A549 treated with Mapracorat at 1 μM for 4 hours (cell line): ENCODE measurements at places on chromosomes 13 and 19. TPM values are rescaled to one million over a fixed set of nuclear protein-coding genes. Genes with fewer than 3 reads are reported as not detected.

The ACER1 gene
- not detected in 5 replicates for total RNA-seq

The AKT1S1 gene
- 67.2 to 121 TPM (median 103 TPM) in 5 replicates for total RNA-seq

The CD37 gene
- not detected in 5 replicates for total RNA-seq

The SPATA13 gene
- total RNA-seq = 6.7 to 10.0 TPM (median 7.7 TPM) in 5 replicates

The UPK1A gene
- total RNA-seq = 0.72 to 1.1 TPM (median 0.94 TPM) in 5 replicates

The PCDH9 gene
- 5.2 to 6.9 TPM (median 6.4 TPM) in 5 replicates for total RNA-seq

The UBE2L5 gene
- total RNA-seq = not detected in 5 replicates

The ZNF492 gene
- total RNA-seq = not detected in 5 replicates

The ZNF99 gene
- total RNA-seq = not detected in 5 replicates

The ZNF763 gene
- not detected in 5 replicates for total RNA-seq

The GARIN5B gene
- 0.05 to 0.22 TPM (median 0.08 TPM) in 5 replicates for total RNA-seq

The SLC15A1 gene
- 0.06 to 0.08 TPM (median 0.06 TPM) in 3 of 5 replicates, not detected in the others for total RNA-seq
